ENCODE measurements at places on chromosomes 7 and 10. TPM values are rescaled to one million over a fixed set of nuclear protein-coding genes. Genes with fewer than 3 reads are reported as not detected.

The YAE1 gene
- total RNA-seq: 26.4 TPM

- H3K4me3 ChIP-seq: no peak overlapping the region
- H3K27me3 ChIP-seq: no peaks in the 10 kb centered on the region
- no peaks in the 10 kb centered on the region for H3K36me3 ChIP-seq
- H3K27ac ChIP-seq: no peak overlapping the region
Observed at GRCh38 chr10:86229811-86230556, 136.6 kb downstream of the GRID1 start.

DNA sequence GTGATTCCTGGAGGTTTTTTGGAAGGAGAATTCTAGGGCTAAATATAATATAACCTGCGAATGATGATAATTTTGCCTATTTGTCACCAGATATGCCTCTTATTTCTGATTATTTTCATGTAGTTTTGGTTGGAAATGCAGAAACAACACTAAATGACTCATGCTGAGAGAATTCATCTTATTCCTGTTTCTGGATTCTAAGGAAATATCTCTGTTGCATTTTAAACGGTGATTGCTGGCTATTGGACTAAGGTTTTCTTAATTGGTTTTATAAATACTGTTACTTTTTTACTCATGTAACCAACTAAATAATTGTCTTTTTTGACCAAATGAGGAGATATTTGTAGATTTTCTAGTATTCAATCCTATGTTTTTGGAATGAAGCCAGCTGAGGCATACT, 204.9 kb upstream of the NPSR1 start:
- no peak overlapping the region for H3K27ac ChIP-seq
- no peak for DNase-seq
- no peaks in the 10 kb centered on the region for H3K4me1 ChIP-seq
- H3K36me3 ChIP-seq: no peaks in the 10 kb centered on the region

DNA sequence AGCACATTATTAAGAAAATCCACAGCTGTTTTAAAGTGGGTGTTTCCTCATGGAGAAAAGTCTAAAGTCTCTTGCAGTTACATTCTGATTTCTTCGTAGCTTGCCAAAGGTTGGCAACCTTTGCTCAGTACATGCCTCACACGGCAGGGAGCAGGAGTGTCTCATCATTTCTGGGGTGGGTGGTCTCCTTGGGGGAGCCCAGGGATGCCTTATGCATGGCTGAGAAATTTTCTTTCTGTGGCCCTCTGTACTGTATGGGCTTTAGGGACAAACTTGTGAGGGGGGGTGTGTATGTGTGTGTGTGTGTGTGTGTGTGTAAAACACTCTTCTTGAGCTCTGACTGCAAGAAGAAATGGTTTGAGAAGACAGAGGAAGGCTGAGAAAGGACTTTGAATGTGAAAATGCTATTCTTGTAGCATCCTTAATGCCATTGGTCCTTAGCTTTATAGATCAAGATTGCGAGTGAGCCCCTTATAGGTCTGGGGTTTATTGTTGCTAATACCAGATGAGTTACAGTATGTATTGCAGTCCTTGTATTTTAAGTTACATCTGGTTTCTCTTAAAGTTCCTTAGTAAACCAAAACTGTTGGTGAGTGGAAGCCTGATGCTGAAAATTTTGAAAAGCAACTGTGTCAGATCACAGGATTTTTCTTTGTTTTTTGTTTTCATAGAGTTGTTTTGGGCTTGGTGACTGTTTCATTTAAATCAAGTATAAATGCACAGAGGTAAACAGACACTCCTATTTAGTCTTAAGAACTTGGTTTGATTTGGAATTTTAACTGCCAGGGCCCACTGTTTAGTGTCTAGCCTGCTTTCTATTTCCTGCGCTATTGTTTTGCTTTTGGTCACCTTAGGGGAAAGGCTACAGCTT, 242.0 kb downstream of the BICC1 start:
- no peak for DNase-seq
- no peak overlapping the region for H3K4me3 ChIP-seq
- peaks cover 11% of the 10 kb centered on the region for H3K4me1 ChIP-seq
- H3K27me3 ChIP-seq: no peaks in the 10 kb centered on the region

The CAV2 gene
- 81.8 TPM for total RNA-seq

GRCh38 chr7:33854178-33854577, 51.2 kb upstream of the BMPER start:
- peaks cover under 1% of the 10 kb centered on the region for H3K4me1 ChIP-seq
- no peaks in the 10 kb centered on the region for H3K36me3 ChIP-seq
- H3K27ac ChIP-seq: no peak overlapping the region
- no peak for DNase-seq

The IL2RA gene
- 0.99 TPM for total RNA-seq

DNA sequence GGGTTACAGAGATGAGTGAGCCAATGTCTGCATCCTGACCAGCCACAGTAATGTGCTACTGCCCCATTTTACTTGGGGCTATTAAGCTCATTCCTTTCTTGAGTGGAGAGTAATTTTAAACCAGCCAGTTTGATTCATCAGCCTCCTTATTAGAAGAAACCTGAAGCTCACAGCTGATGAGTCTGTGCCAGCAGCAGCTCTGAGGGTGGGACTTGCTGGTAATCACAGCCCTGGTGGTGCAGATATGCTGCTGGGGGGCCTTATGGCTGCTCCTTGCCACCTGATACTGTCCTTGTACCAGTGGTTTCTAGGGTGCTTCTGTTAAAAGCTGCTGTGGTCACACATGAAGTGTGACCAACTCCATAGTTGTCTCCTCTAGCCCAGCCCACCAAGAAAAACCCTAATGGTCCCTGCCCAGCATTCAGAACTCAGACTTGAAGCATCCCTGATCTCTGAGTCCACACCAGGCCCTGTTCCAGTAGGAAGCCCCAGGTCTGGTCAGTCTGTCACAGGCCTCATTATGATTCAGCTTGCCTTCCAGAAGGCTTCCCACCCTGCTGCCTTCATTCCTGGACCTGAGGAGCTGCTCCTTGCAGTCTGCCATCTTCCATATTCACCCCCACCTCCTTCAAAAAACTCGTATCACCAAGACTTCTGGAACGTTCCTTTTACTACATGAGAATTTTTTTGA, 28.9 kb upstream of the RBM20 start:
- H3K36me3 ChIP-seq: no peaks in the 10 kb centered on the region
- H3K4me3 ChIP-seq: no peak overlapping the region
- H3K27ac ChIP-seq: no peak overlapping the region
- H3K27me3 ChIP-seq: no peaks in the 10 kb centered on the region
- no peak for DNase-seq

The PLXNA4 gene
- 4.4 TPM for total RNA-seq

DNA sequence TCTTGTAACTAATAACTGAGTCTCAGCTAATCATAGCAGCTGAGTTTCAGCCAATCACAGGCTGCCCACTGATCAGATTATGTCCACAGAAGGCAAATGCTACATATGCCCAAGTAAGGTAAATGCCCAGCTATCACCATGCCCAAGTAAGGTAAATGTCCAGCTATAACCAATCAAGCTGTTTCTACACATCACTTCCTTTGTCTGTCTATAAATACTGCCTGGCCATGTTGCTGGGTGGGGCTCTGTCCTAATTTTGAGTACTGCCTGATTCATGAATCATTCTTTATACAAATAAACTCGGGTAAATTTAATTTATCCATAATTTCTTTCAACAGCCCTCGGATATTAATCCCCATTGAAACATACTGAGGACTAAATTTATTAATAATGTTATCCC, 312.4 kb downstream of the CACNA2D1 start:
- H3K27ac ChIP-seq: no peak overlapping the region
- H3K4me1 ChIP-seq: peaks cover 20% of the 10 kb centered on the region
- DNase-seq: no peak

DNA sequence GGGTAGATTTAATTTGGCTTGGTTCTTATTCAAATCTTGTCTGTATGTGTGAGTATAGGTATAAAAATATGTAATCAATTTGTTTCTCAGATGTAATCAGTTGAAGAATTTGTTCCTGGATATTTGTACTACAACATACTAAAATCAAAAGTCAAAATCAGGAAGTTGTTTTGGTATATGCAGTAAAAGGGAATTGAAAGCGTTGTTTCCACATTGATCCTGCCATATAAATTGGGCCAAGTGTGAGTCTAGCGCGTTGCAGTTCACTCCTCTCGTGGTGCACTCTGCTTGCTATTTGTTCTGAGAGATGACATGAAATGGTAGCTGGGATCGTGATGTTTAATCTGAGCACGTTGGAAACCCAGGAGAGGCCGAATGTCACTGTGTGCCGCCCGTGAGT, 55.9 kb downstream of the SHH start:
- no peaks in the 10 kb centered on the region for H3K36me3 ChIP-seq
- H3K27me3 ChIP-seq: no peaks in the 10 kb centered on the region

DNA sequence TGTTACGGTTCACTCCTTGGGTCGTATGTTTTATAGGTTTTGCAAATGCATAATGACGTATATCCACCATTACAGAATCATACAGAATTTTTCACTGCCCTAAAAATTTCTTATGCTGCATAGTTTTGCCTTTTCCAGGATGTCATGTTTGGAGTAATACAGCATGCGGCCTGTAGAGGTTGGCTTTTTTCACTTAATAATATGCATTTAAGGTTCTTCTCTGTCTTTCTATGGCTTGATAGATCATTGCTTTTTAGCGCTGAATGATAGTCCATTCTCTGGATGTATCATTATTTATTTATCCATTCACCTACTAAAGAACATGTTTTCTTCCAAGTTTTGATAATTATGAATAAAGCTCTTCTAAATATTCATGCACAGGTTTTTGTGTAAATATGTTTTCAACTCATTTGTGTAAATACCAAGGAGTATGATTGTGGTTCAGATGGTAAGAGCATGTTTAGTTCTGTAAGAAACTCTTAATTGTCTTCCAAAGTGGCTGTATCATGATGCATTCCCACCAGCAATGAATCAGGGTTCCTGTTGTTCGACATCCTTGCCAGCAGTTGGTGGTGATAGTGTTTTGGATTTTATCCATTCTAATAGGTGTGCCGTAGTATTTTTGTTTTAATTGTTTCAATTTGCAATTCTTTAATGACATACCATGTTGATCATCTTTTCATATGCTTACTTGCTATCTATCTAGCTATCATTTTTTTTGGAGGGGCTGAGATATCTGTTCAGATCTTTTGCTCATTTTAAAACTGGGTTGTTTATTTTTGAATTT, 531.2 kb upstream of the GHITM start:
- H3K27ac ChIP-seq: no peak overlapping the region
- no peak for DNase-seq
- no peaks in the 10 kb centered on the region for H3K36me3 ChIP-seq
- H3K4me3 ChIP-seq: no peak overlapping the region
- no peaks in the 10 kb centered on the region for H3K27me3 ChIP-seq

The MRM2 gene
- 20.8 TPM for total RNA-seq

DNA sequence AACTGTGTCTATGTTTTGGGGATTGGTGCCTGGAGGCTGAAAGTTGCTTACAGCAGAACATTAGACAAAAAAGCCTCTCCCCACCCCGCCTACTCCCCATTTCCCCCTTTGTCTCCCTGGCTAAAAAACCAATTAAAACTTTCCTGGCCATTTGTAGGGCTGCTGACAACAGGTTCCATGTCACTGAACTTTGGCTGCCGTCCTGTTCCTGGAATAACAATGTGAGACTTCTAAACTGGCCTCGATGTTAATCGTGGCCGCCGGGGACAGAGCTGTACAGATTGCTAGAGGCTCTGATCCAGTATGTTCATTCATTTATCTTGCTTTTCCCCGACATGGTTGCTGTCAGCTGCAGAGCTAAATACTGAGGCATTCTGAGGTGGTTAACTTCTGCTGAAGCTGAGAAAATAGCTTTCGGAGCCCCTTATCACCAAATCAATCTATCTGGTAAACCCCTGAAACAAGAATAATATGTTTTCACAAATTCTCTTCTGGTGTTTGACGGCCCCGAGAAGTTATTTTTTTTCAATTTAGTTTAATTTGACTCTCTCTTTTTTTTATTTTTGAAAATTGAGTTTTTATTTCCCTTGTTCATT, 271.6 kb downstream of the GFRA1 start:
- H3K4me3 ChIP-seq: no peak overlapping the region
- no peak for DNase-seq
- H3K27me3 ChIP-seq: no peaks in the 10 kb centered on the region

DNA sequence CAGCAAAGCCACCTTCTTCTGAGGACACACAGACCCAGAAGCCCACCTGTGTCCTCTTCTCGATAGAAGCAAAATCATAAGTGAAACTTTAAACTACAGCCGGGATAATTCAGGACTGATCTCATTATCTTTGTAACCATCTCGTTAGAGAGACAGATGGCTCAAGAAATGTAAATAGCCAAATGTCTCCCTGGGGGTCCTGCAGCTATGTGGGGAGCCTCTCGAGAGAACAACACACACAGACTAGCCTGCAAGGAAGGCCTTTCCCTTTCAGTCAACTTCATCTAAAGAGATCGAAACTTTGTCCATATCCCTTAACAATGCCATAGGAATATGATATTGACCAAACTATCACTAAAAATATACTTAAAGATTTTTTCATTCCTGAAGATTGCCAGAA, 93.5 kb downstream of the VWC2 start:
- no peak overlapping the region for H3K27ac ChIP-seq
- H3K27me3 ChIP-seq: no peaks in the 10 kb centered on the region
- H3K4me1 ChIP-seq: no peaks in the 10 kb centered on the region
- no peaks in the 10 kb centered on the region for H3K36me3 ChIP-seq
- no peak for DNase-seq

- peak; percentile 72 for DNase-seq
- no peaks in the 10 kb centered on the region for H3K27me3 ChIP-seq
- H3K4me1 ChIP-seq: no peaks in the 10 kb centered on the region
- H3K36me3 ChIP-seq: no peaks in the 10 kb centered on the region
Observed at GRCh38 chr7:118615-119391, 73.6 kb upstream of the FAM20C start.

DNA sequence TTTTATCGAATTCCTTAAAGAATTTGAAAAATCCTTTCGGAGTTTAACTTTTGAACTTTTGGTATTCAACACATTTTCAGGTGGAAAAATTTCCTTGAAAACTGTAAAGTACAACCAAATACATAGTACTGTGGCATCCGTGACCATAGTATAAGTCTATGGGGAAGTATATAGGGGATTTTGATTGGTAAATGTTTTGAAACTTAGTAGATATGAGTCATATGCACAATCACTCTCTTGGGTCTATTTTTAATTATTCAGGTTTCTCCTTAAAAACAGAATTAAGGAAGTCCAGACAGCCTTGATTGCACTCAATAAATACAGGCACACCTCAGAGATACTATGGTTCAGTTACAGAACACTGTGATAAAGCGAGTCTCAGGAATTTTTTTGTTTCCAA, 64.2 kb downstream of the AVL9 start:
- DNase-seq: no peak
- H3K4me3 ChIP-seq: no peak overlapping the region
- H3K27ac ChIP-seq: no peak overlapping the region
- peaks cover 3% of the 10 kb centered on the region for H3K36me3 ChIP-seq

The AKR1D1 gene
- not detected for total RNA-seq

The CCDC136 gene
- 23.8 TPM for total RNA-seq

GRCh38 chr7:122577449-122578003, 121.4 kb downstream of the RNF133 start:
- DNase-seq: no peak
- no peaks in the 10 kb centered on the region for H3K4me1 ChIP-seq
- no peaks in the 10 kb centered on the region for H3K36me3 ChIP-seq
- no peak overlapping the region for H3K27ac ChIP-seq
- no peaks in the 10 kb centered on the region for H3K27me3 ChIP-seq

GRCh38 chr10:129411393-129411705, 55.7 kb upstream of the MGMT start:
- DNase-seq: no peak
- H3K4me1 ChIP-seq: no peaks in the 10 kb centered on the region
- no peak overlapping the region for H3K4me3 ChIP-seq
- H3K27ac ChIP-seq: no peak overlapping the region
- H3K36me3 ChIP-seq: no peaks in the 10 kb centered on the region

- peaks cover 44% of the 10 kb centered on the region for H3K4me1 ChIP-seq
- no peak for DNase-seq
- H3K36me3 ChIP-seq: no peaks in the 10 kb centered on the region
- H3K4me3 ChIP-seq: no peak overlapping the region
- H3K27me3 ChIP-seq: no peaks in the 10 kb centered on the region
Observed at GRCh38 chr10:123798856-123799255, 92.8 kb downstream of the CPXM2 start.

Measured in sigmoid colon (tissue), 7 donors.